ENCODE measurements at places on chromosomes 2 and 18. TPM values are rescaled to one million over a fixed set of nuclear protein-coding genes. Genes with fewer than 3 reads are reported as not detected.

The DSG3 gene
- not detected for total RNA-seq

The TM4SF20 gene
- 0.04 TPM for total RNA-seq

The TMEM200C gene
- total RNA-seq: 0.35 TPM

The RGPD6 gene
- total RNA-seq: 6.3 TPM

The TLX2 gene
- not detected for total RNA-seq

The HOXD12 gene
- not detected for total RNA-seq

The SPOPL gene
- 6.6 TPM for total RNA-seq

The DQX1 gene
- total RNA-seq: not detected

The LYPD1 gene
- 37.9 TPM for total RNA-seq

DNA sequence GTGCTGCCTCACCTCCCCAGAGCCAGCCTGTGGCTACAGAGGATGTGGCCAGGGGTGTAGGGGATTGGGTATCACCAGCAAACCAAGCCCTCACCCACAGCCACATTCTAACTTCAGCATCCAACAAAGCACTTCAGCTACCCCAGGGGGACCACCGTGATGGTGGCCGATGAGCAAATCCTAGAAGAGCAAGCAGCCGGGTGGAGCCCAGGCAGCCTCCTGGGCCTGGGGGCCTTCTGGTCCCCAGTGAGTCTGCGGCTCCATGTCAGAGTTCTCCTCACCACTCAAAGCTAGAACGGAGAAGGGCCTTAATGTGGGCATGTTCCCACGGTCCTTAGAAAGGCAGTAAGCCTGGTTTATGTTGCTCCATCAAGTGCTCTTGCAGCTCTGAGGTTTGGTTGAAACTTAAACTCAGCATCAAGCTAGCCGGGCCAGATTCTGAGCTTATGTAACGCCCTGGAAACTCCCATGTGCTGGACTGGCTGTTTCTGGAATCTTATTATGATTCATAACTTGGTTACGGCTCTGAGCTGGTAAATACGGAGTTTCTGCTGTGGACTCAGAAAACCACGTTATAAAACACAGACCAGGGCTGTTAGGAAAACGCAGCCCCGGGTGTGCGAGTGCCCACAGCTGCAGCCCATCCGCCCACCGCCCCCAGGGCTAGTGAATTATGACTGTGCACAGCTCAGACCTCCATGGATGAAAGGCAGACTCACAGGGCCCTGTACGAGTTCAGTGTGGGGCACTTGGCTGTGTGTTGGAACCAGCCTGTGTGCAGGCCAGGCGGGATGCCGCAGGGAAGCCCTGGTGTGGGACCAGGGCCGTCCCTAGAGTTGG is 99.8 kb downstream of the SEPTIN10 start:
- DNase-seq: no peak

DNA sequence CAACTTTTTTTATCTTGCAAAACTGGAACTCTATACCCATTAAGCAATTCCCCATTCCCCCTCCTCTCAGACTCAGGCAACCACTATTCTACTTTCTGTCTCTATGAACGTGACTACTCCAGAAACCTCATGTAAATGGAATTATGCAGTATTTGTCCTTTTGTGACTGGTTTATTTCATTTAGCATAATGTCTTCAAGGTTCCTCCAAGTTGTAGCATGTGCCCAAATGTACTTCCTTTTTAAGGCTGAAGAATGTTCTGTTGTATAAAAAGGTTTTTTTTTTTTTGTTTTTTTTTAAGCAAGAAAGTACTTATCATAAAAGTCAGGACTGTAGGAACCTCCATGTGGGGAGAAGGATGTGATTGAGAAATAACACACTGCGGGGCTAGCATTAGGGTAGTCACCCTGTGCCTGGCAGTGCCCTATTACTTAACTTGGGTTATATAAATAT is 262.9 kb upstream of the FBXO11 start:
- DNase-seq: no peak

GRCh38 chr2:127414638-127415592 is 3.3 kb upstream of the PROC start:
- no peak for DNase-seq

GRCh38 chr2:152386266-152386665 is 51.3 kb downstream of the FMNL2 start:
- no peak for DNase-seq

- DNase-seq: no peak
Observed at GRCh38 chr2:124426625-124427024, 401.5 kb downstream of the CNTNAP5 start.

DNA sequence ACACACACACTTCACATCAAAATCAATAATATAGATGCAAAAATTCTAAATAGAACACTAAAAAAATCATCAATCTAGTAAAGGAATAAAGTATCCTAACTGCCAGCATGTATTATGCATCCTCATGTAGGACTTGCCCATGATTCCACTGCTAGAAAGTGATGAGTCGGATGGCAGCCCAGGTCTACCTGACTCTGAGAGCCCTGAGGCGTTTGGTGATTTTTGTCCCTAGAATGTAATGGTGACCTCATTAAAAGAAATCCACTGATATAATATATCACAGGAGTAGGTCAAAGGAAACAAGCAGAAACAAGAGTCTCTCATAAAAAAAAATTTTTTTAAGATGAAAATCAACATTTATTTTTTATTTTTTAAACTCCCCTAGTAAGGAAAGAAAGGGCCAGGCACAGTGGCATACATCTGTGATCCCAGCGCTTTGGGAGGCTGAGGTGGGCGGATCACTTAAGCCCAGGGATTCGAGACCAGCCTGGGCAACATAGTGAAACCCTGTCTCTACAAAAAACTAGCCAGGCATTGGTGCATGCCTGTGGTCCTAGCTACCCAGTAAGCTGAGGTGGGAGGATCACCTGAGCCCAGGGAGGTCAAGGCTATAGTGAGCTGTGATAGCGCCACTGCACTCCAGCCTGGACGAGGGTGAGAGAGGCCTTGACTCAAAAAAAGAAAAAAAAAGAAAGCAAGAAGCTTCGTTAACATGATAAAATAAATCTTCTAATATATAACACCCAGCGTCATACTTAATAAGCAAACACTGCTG is 24.4 kb upstream of the ACTG2 start:
- no peak for DNase-seq

DNA sequence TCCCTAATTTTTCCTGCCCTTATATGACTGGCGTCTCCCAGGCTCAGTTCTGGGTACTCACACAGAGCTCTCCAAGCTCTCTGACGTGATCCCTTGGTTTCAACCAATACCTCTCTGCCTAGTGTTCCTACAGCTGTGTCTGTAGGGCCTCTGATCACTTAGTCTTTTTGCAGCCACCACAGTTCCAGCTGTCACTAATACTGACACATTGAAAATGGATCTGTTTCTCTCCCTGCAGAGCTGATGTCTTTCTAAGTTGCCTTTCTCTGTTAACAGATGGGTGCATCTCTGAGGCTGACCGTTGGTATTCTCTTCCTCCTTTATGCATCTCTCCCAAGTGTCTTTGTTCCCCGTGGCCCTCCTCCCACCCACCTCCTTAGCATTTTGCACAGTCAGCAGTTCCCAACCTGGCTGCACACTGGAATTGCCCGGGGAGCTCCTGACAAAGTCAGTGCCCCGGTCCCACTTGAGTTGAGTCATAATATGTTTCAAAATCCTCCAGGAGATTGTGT is 62.5 kb downstream of the CERS6 start:
- DNase-seq: no peak

DNA sequence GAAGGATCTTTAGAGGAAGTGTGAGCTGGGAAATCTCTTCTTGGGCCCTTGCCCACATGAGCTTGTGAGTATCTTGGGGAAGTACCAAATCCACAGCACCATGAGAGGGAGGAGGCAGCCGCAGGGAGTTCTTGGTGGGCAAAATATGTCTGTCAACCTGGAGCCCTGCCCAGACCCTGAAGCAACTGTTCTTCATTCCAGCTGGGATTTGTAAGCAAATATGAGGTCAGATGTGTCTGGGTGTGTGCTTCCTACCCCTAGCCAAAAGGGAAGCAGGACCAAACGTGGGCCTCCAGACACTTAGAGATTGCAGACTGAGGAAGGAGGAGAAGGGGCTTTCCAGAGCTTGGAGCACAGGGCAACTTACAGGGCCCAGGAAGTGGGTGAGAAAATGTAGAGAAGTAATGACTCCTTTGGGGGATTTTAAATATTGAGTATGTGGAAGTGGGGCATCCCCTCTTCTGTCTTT is 41.9 kb downstream of the TMEM247 start:
- peak; percentile 29 for DNase-seq

DNA sequence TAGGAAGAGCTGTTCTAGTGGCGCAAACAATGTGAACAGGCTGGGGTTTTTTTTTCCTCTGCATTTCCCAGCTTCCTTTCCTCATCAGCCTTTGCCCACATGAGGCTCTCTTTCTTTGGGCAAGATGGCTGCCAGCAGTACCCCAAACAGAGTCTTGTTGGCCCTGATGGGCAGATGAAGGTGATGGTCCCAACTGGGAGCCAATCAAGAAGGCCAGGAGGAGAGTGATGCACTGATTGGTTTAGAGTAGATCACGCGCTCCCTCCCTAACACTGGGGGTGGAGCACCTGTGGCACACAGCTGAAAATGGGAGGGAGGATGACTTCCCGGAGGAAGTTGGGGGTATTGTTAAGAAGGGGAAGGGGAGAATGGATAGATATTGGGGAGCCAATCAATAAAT is 96.3 kb upstream of the FZD7 start:
- DNase-seq: no peak

- no peak for DNase-seq
Observed at GRCh38 chr2:178892751-178893625, 85.8 kb upstream of the TTN start.

DNA sequence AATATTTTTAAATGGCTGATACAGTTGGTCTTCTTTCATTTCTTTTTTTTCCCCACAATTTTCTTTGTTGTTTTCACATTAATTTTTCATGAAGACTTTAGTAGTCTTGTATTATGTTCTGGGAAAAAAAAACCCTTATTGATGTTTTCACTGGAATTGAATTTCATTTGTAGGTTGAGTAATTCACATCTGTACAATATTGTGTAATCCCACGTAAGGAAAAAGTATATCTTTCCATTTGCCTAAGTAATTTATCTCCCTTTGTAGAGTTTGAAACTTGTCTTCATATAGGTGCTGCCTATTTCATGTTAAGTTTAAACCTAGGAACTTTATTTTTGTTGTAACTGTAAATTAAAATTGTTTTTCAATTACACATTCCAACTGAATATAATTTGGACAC is 2.0 kb downstream of the DNAJC27 start:
- no peak for DNase-seq

DNA sequence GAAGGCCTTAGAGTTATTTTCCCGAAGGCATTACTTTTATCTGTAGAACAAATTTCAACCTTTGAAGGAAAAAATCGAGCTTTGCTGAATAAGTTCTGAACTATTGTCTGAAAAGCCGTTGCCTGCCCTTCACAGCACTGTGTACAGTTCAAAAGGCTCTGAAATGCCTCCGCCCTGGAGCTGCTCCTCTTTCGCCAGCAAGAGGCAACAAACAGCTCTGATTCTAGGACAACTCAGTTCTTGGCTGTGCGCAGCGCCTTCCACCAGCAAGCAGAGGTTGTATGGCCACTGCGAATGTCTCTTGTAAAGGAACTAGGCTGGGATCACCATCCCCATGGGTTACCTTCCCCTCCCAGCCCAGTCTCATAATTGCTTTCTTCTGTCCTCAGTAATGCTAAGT is 308.5 kb downstream of the GBX2 start:
- DNase-seq: no peak

DNA sequence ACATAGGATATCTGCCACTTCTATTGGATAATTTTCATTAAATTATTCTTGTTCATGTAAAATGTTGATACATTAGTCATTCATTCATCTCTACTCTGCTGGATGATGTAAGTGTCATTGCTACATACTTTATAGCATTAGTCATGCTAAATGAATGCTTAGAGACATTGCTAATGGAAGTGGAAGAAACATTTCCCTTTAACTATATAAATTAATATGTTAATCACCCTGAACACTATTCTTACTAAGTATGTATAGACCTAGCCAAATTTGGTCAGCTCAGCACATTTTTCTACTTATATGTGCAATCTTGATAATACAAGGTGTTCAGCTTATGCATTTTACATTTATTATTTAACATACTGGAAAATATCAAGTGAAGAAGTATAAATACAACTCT is 160.2 kb downstream of the DPP4 start:
- no peak for DNase-seq

GRCh38 chr2:226578879-226579278 is 220.7 kb downstream of the IRS1 start:
- DNase-seq: no peak

DNA sequence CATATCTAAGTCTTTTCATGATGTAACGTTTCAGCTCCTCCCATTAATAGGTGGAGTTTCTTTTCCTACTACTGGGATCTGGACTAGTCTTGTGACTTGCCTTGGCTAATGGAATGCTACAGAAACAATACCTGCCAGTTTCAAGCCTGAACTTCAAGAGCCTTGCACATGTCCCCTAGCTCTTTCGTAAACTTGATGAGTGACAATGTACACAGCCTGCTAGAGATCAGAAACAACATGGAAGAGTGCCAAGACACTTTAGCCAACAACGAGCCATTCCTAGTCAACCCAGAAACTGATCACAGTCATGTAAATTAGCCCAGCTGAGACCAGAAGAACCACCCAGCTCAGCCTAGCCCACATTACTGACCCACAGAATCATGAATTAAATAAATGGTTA is 24.8 kb upstream of the STK39 start:
- no peak for DNase-seq

DNA sequence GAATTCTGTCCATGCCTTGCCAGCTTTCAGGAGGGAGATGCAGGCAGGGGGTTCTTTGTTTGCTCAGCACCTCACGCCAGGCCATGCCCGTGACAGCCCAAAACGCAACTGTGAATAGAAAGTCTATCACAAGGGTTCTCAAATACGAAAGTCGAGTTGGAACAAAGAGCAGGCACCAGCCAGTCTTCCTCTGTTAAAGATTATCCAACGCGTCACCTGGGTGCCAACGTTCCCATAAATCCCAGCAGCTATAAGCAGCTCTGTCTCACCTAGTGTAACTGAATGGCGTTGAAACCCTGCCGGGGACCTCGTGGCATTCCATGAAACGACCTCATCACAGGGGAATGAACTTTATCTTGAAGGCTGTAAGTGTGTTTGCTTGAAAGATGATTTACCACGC is 84.8 kb upstream of the GATA6 start:
- no peak for DNase-seq

DNA sequence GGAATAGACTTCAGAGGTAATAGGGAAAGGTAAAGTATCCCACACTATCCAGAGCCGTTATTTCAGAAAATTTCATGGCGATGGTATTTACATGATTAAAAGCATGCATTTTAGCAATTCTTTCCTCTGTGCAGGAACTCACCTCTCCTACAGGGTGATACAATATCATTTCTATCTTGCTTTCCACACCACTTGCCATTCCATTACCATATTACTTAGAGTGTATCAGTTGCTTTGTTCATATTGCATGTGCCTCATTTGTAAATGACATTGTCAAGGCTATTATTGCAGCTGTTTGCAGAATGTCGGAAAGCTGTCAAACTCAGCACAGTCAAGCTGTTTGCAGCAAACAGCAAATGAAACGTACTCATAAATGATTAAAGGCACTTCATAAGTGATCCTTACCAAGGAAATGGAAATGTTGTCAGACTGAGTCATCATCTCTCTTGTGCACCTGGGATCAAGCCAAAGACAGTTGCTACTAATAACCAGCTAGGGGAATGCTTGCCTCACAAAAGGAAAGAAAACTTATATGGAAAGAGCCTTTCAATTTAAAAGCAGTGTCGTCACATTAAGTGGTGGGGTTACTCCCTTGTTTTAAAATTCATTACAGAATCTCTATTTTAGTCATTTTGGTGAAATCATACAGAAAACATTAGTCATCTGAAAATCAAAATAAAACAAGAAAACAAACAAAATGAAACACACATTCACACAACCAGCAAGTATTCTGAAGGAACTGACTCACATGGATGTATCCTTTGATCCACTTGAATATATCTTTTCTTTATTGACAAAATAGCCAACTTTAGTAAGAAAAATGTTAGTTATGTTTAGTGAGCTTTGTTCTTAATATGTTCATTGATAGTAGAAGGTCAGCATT is 1064.1 kb upstream of the CNTNAP5 start:
- DNase-seq: peak; percentile 22

Data from H4 (cell line).